Urothelium cell line (cell line): ENCODE measurements at places on chromosomes 6 and 20.
A peak's percentile ranks its signal among the peaks of the same experiment; 100 is the strongest.

GRCh38 chr6:146896960-146897701, 298.4 kb downstream of the ADGB start:
- no peak for DNase-seq

- no peak for DNase-seq
Measured at GRCh38 chr20:50821994-50822393, 27.1 kb downstream of the BCAS4 start.

- DNase-seq: peak; percentile 78
Measured at GRCh38 chr6:35024551-35025054, 116.5 kb downstream of the TCP11 start.

- DNase-seq: no peak
Measured at GRCh38 chr6:36777801-36778200, 61.4 kb downstream of the CPNE5 start.

DNA sequence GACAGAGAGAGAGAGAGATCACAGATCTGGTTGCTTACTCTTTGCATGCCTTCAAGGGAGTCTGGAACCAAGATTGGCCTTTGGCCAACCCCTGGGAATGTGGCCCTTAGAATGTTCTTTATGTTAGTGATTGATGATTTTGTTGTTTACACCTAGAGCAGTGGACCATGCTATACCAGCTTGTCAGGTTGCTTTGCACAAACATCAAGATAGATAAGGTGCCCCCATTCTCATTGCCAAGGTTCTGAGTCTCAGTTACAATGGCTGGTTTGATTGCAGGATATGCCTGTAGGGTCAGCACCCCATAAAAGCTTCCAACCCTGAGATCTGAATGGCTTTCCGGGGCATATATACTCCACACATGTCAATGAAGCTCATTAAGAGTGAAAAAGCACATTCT, 53.5 kb upstream of the SLC2A12 start:
- DNase-seq: no peak

- no peak for DNase-seq
Measured at GRCh38 chr20:18837718-18838117, 24.1 kb downstream of the SCP2D1 start.

- DNase-seq: no peak
Measured at GRCh38 chr6:137775720-137776119, 91.3 kb upstream of the TNFAIP3 start.

DNA sequence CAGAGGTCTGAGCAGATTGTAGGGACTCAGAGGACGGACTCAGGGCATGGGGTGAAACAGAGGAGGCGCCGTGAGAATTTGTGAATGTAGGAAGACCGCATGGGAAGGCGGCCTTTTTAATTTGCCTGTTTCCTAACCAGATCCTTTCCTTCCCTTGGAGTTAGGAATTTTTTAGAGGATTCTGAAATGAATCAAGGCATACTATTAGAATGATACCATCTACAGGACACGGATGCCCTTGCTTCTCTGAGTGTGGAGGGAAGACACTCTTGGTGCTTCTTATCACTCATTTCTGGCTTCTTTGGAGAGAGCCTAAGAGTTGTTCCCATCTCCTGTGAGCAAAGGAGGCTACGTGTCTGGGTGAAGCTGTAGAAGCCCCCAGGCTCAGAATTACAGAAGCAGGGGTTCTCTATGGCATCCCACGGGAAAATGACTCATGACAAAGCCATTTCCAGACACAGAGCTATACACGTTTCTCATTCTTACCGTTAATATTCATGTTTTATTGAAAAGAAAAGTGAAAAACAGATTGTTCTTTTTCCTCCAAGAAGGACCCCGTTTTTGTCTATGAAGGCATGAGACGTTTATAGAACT, 148.5 kb downstream of the EDN3 start:
- DNase-seq: peak; percentile 25

DNA sequence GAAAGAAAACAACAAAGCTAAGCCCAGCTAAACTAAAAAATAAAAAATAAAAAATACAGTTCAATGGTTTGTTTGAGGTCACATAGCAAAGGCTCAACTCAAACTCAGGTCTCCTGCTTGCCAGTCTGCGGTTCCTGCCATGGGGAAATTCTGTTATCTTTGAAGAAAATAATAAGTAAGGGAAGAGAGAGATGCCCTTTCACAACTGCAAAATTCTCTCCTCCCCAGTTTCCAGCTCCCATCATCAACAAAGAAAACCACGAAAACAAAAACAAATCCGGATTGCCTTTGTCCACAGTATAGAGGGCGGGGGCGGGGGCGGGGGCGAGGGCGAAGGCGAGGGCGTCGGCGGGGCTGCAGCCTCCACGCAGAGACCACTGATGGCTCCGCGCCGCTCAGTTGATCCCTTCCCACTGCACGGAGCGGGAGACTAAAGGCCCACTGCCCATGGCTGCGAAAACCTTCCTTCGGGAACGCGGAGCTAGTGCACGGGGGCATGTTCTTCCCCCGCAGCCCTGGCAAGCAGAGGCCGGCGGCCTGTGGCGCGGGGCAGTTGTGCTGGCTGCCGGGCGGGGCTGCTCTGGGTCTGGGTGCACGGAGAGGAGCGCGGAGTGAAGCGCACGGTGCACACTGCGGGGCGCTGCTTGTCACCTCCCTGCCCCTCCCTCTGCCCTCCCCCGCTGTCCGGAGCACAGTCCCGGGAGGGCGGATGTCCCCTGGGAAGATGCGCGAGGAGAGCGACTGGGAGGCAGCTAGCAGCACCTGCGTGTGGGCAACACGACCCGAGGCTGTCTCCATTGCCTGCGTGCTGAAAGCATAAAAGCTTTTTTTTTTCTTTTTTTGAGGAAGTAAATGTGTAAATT, 54.1 kb upstream of the TPD52L1 start:
- DNase-seq: peak; percentile 84

GRCh38 chr6:76701610-76702009, 629.1 kb upstream of the IMPG1 start:
- DNase-seq: no peak

GRCh38 chr6:126063512-126064146, 77.3 kb downstream of the TRMT11 start:
- DNase-seq: no peak

DNA sequence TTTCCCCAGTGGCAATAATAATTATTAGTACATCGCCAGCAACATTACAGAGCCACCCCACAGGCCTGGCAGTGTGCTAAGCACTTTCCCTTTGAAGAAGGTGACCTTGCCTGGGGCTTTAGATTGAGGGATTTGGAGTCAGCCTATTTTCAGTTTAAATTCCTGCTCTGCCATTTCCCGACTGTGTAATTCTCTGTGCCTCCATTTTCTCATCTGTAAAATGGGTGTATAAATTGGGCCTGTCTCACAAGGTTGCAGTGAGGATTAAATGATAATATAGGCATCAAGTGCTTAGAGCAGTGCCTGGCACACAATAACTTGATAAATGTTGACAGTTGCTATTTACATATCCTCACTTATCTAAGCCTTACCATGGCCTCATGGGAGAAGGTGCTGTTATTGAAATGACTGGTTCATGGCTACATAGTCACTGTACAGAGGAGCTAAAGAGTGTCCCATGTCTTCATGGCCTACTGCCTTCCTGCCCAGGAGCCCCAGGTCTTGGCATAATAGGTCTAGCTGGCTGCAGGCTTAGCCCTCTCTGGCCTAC, 5.1 kb upstream of the SCRT2 start:
- no peak for DNase-seq
